ENCODE measurements at places on chromosomes 11 and 22. TPM values are rescaled to one million over a fixed set of nuclear protein-coding genes. Genes with fewer than 3 reads are reported as not detected.

MIAT gene
- total RNA-seq, result 0.27 TPM

TEX12 gene
- total RNA-seq, result not detected

DGCR6 gene
- total RNA-seq, result not detected

MS4A6A gene
- not detected for total RNA-seq

SLC22A6 gene
- total RNA-seq, result not detected

C11orf97 gene
- total RNA-seq, result not detected

XKR3 gene
- not detected for total RNA-seq

P2RX6 gene
- total RNA-seq, result 1.6 TPM

GRCh38 chr11:47332303-47332711 lies 20.2 kb downstream of the MYBPC3 start:
- DNase-seq, result no peak

GRCh38 chr22:36863281-36863680 lies 2.5 kb downstream of the NCF4 start:
- no peak for DNase-seq

GRCh38 chr11:71215425-71215965 lies 36.9 kb downstream of the SHANK2 start:
- no peak for DNase-seq

- no peak for DNase-seq
Measured at GRCh38 chr22:27094633-27095308, 437.4 kb downstream of the MIAT start.

DNA sequence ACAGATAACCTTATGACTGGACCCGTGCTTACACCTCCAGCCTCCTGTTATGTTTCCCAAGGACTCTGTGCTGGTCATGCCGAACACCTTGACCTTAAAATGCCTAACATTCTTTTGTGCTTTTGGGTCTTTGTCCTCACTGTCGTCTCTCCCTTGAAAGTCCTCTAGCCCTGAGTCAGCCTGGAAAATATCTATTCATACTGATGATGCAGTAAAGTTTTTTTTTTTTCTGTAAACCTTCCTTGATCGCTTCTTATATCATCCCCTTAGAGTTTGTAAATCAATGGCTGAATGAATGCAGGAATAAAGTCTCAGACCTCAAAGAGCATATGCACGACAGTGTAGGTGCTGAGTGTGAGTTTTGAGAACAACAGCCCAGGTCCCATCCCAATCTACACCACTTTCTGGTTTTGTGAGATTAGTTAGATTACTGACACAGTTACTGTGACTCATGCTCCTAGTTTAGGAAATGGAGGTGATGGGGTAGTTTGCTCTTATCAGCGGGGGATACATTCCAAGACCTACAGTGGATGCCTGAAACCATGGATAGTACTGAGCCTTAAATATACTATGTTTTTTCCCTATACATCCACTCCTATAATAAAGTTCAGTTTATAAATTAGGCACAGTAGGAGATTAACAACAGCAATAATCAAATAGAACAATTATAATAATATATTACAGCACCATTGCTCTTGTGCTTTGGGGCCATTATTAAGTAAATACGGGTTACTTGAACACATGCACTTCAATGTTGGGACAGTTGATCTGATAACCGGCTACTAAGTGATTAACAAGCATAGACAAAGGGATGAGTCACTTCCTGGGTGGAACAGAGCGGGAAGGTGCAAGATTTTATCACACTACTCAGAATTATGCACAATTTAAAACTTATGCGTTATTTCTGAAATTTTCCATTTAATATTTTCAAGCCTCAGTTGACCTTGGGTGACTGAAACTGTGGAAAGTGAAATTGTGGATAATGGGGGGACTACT lies 8.6 kb downstream of the TCN1 start:
- DNase-seq, result peak; percentile 39

DNA sequence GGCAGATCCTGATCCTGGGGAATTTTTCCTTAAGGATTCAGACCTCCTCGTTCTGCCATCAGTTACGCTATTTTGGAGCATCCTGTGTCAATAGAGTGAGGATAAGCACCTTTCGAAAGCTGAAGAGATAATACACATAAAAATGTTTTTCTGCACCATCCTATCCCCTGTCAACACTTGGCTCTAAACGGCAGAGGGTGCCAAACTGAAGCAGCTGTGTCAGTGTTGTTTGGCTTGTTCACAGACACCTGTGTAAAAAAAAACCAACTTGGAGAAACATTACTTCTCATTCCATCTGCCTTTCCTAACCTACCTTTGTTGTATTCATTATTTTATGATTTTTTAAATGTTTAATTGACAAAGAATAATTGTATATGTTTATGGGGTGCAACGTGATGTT lies 417.0 kb upstream of the DDI1 start:
- no peak for DNase-seq

DNA sequence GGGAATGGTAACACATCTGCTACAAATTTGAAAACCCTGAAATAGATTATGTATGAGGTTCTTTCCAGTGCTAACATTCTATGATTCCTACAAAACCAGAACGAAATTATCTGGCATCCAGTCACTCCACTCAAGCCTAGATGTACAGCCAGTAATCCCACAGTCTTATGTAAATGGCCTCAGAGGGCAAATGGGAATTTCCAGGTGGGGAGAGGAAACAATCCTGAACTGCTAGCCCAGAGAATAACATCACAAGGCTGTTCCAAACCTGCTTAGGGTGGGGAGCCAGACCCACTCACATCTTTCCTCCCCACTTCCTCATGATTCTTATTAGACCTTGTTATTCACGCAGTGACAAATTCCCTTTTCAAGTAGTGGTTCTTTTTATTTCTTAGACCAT lies 3.5 kb downstream of the FIBIN start:
- DNase-seq, result no peak

GRCh38 chr11:102591160-102591718 lies 33.9 kb downstream of the MMP20 start:
- DNase-seq, result no peak

- DNase-seq, result peak; percentile 21
Measured at GRCh38 chr11:75223954-75224643, 16.5 kb upstream of the TPBGL start.

DNA sequence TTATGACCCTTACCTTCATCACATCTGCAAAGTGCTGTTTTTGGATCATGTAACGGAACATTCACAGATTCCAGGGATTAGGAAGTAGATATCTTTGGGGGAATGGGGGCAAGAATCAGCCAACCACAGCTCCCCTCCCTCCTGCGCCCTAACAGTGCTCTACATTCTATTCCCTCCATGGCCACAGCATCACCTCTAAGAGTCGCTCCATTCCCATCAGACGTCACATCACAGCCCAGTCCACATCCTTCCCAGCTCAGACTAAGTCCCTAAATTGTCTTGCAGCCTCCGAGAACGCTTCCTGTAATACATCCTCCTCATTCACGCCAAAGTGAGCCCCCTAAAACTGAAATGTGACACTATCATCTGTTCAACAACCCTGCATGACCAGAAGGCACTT lies 5.9 kb downstream of the SCGB1D1 start:
- DNase-seq, result peak; percentile 16

DNA sequence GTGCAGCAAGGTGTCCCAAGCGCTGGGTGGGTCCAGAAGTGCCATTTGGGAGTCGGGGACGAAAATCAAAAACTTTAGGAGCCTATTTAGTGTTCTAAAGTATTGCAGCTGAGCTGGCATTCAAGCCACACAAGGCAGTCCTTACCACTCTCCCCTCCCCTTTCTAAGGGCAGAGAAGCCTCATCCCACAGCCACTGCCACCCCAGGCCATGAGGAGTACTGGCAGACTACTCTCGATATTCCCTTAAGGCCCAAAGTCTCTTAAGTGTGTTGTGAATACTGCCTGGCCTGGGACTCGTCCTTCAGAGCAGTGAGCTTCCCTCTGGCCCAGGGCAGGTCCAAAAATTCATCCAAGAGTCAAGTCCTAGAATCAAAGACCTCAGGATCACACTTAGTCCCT lies 7.8 kb downstream of the FANCF start:
- no peak for DNase-seq

- peak; percentile 31 for DNase-seq
Measured at GRCh38 chr11:59801981-59802638, 8.5 kb downstream of the MRPL16 start.

GRCh38 chr11:94343495-94343894 lies 39.1 kb downstream of the IZUMO1R start:
- no peak for DNase-seq

DNA sequence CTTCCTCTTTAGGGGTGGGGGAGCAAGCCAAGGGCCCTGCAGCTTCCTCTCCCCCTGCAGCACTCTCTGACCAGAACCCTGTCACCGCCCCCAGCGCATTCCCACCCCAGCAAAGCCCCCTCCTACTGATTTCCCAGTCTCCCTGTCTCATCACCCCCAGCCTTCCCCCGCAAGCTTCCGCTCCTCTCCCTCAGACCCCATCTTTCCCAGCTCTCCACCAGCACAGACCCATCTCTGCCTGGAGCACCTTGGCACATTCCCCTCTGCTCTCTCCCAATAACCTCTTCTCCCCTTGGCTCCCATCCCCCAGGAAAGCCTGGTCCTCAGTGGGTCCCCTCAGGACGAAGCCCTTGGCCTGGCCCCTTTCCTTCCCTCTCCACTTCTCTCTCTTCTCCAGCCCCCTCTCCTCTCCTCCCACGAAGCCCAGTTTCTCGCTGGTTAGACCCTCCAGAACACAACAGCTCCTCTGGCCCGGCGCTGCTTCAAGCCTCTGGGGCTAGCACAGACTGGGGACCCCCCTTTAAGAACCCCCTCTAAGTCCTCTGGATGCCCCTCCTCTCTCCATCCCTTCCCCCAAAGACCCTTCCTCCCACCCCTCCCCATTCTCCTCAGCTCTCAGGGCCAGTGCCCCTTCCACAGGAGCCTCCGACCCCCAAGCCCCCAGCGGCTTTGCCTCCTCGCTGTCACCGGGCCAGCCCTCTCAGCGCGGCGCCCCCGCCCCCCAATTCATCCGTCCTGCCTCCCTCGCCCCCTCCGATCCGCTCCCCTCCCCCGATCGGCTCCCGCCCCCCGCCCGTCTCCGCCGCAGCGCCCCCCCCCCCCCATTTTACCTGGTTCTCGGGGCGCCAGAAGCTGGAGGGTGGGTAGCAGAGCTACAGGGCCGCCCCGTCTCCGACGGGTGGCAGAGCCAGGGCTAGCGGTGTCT lies 594 bp downstream of the NRXN2 start:
- no peak for DNase-seq

- peak; percentile 48 for DNase-seq
Measured at GRCh38 chr11:2149864-2150847, 10.9 kb downstream of the INS start.

GRCh38 chr11:32594272-32594671 lies 10.6 kb downstream of the EIF3M start:
- no peak for DNase-seq

All from Daoy (cell line).